BE2C (cell line): ENCODE measurements at places on chromosomes 11 and 22.

GRCh38 chr22:46876357-46876934 lies 114.0 kb downstream of the TBC1D22A start:
- no peak for DNase-seq

- DNase-seq, result no peak
Observed at GRCh38 chr11:8355416-8355742, 91.7 kb upstream of the LMO1 start.

GRCh38 chr11:134734894-134735293 lies 322.9 kb upstream of the B3GAT1 start:
- DNase-seq, result no peak

GRCh38 chr11:17924713-17925112 lies 88.1 kb downstream of the SERGEF start:
- no peak for DNase-seq

GRCh38 chr22:38240734-38241252 lies 32.0 kb downstream of the TMEM184B start:
- no peak for DNase-seq

GRCh38 chr22:35560366-35560765 lies 19.7 kb downstream of the RASD2 start:
- no peak for DNase-seq

- no peak for DNase-seq
Observed at GRCh38 chr11:11757909-11758308, 83.9 kb upstream of the USP47 start.

DNA sequence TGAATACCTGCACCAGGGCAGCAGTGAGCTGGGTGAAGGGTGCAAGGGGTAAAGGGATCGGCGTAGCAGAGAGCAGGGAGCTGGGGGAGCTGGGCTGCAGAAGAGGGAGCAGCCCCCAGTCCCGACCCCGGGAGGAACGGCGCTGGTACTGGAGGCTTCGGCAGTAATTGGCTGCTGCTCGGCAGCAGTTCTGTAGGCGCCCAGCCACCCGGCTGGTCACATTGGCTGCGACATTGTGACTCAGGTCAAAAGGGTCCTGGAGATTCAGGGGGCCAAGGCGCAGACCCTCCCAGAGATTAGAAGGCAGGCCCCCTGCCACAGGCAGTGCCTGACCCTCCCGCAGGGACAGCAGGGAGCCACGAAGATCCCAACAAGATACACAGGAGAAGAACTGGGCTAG lies 2.1 kb upstream of the EEF1G start:
- DNase-seq, result no peak

- DNase-seq, result no peak
Observed at GRCh38 chr11:82046778-82047177, 686.9 kb downstream of the FAM181B start.

DNA sequence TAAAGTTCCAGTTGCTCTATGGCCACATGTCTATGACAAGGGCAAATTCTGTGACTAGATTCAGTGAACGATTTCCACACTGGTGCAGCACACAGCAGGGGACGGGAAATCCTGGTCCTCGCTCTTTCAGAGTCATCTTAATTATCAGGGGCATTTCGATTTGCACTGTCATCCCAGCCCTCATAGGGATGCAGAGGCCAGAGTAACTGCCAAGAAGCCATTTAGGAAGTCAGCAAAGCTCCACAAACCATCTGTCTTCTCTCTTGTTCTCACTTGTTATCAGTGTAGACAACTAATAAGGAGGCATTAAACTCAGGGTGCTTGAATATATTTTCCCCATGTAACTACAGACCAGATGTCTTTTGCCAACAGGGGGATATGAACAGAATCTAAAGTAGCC lies 151.7 kb downstream of the STK33 start:
- peak; percentile 3 for DNase-seq

DNA sequence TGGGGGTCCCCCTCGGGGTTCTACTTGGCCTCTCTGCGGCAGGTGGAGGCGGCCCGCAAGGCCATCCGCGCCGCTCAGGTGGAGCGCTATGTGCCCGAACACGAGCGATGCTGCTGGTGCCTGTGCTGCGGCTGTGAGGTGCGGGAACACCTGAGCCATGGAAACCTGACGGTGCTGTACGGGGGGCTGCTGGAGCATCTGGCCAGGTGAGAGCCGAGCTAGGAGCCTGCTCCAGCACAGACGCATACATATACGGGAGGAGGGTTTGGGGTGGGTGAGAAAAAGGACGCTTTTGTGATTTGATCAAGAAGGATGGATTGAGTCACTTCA lies 415 bp downstream of the CENATAC start:
- no peak for DNase-seq

GRCh38 chr22:43879901-43880540 lies 11.8 kb downstream of the PNPLA5 start:
- peak; percentile 1 for DNase-seq

- DNase-seq, result no peak
Observed at GRCh38 chr22:24994070-24994763, 41.7 kb downstream of the KIAA1671 start.

DNA sequence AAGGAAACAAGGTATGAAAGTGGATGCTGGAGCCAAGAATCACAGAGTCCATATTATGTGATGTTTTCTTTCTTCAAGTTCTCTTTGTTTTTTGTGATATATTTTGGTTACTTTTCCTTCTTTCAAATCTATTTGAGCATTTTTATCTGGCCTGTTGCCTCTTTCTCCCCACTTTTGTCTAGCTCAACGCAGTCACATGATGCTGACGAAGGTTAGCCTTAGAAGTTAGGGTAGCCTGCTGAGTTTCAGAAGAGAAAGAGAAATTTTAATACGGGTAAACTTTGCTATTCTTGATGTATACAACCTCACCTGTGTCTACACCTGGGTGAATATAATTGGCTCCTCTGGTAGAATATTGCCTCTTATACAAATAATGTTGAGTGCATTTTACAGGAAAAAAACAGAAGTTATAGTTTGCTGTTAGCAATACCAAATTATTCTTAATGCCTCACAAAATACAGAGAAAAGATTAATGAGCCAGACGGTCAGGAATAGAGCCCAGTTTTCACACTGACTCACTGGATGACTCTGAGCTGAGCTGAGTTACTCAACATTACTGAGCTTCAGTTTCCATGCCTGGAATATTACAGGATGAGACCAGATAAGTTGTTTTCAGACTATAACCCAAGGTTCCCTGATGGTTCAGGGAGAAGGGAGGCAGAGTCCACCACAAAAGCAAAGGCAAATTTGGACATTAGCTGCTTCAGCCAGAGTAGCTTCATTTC lies 161.6 kb upstream of the BDNF start:
- DNase-seq, result no peak

GRCh38 chr11:80778432-80778831 lies 1337.6 kb upstream of the TENM4 start:
- DNase-seq, result no peak

DNA sequence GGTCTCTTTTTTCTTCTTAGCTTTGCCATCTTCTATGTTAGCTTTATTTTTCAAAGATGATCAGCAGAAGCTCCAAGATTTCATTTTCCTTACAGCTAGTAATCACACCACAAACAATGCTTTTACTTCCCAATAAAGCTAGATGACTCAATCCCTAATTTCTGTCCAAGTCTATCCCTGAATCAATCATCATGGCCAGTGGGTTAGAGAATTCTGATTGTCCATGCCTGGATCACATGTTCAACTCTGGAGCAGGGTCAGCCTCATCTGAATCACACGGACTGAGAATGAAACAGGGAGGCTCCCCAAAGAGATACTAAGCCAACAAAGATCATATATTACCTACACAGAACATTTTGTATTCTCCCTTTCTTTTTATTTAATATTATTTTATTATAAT lies 79.6 kb downstream of the BBOX1 start:
- no peak for DNase-seq

- DNase-seq, result no peak
Observed at GRCh38 chr11:67664213-67664585, 10.2 kb downstream of the ALDH3B2 start.
